NCI-H1694 treated with DMSO at 0.1 percent for 48 hours (cell line): ENCODE measurements at places on chromosomes 7 and 10.

GRCh38 chr7:95478272-95479037 lies 7.3 kb upstream of the ASB4 start:
- DNase-seq, result no peak

DNA sequence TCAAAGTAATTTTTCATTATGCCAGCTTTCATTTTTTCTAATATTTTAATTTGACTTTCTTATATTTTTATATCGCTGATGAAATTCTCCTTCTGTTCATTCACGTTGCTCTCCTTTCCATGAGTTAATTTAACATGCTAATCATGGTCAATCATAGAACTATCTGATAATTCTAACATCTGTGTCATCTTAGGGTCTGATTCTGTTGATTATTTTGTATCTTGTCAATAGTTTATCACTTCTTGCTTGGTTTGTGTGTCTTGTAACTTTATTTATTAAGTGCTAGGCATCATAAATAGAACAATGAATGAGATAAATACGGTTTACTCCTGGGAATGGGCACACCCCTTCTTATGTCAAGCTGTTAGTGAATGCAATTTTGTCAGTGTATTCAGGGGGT lies 11.0 kb downstream of the TCERG1L start:
- no peak for DNase-seq

DNA sequence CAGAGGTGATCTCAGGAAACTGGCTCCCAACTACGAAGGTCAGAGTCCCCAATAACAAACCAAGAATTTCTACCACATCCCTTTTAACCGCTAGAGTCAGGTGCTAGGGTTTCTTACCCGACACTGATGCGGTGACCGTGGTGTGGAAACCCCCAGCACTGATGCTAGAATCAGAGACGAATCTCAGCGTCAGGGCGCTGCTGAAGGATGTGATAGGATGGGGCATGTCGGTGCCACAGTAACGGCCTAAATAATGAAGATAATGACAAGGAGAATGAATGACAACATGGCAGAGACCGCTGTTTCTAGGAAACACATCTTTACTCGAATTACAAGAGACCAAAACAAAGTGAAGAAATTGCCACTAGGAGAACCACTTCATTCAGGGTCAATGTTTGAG lies 131.1 kb upstream of the RSU1 start:
- no peak for DNase-seq

GRCh38 chr7:156063241-156063810 lies 251.1 kb upstream of the SHH start:
- no peak for DNase-seq

DNA sequence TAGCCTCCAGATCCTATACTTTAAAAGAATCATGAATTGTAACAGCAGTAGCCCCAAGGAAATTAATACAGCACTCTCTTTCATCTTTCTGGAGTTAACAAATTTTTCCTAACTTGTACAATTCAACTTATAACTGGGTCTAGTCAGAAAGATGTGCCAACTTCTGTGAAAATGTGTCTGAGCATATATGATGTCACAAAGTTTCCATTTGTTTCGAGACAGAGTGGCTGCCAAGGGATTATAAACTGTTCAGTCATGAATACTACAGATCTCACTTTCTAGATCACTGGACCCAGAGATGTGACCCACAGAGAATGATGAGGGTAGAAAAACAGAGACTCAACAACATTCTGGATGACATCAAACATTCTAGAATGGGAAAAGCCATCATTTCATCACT lies 249.2 kb upstream of the PHF14 start:
- DNase-seq, result no peak
